ENCODE measurements at places on chromosomes 1 and 21.
A peak's percentile ranks its signal among the peaks of the same experiment; 100 is the strongest.

DNA sequence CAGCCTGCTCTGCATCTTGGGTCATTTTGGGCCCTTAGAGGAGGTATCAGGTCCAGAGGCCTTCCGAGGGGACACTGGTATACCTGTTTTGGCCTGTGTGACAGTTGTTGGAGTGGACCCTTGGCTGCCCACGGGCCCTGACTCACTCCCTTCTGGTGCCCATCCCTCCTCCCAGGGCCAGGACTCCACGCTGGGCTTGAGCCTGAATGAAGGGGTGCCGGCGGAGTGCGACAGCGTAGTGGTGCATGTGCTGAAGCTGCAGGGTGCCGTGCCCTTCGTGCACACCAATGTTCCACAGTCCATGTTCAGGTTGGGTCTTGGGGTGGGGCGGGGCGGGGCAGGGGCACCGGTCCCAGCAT, 11.1 kb downstream of the FAAH start:
- DNase-seq: no peak

DNA sequence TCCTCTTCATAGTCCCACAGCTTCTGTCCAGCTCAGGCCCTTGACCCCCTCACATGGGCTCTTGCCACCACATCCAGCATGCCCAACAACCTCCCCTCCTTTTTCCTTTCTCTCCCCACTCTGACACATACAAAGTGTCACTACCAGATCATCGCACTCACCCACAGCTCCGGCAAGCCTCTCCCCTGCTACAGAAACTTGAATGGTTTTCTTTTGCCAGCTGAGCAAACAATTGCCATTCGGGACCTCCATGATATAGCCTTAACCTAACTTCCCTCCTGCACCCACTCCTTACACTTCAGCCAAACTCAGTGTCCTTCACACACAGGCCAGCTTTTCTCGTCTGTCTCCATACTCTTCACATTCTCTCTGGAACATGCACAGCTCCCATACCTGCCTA, 43.3 kb downstream of the MAB21L3 start:
- DNase-seq: no peak

DNA sequence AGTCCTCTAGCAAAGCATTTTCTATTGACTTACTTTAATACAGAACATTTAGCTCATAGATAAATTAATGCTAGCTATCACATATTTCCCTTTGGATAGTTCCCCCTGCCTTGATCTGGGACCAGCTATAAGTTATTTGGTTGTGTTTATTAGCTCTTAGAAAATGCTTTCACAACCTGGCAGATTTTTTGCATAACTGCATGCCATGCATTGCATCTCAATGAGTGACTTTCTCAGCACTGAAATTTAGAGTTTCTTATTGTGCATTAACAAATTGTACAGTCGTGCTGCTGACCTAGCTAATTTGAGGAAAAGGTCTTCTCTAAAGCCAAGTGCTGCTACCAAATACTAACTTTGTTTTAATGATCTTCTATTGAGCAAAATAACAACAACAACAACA, 164.8 kb downstream of the PLPPR5 start:
- no peak for DNase-seq

- peak; percentile 30 for DNase-seq
Measured at GRCh38 chr1:37793773-37794371, at the start of gene MANEAL. TSS of gene MANEAL (plus strand) at chr1:37793847. CDS start at chr1:37794183, 336 bp downstream.

- no peak for DNase-seq
Measured at GRCh38 chr1:8373125-8373524, 55.2 kb downstream of the SLC45A1 start.

DNA sequence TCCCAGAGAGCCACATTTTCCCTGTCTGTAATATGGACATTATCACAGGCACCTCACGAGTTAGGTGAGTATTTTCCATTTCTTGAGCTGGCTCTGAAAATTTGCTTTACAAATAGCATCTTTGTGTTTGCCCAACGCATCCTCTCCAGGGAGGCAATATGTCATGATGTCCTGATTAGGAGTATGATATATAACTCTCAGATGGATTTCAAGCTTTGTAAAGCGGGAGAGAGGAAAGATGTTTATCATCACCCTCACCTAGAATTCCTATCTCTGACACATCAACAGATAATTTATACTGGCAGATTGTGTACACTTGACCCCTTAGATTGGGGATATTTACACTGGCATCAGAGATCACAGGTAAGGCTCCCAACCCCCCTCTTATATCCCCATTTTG, 730.7 kb upstream of the RGS18 start:
- DNase-seq: no peak

DNA sequence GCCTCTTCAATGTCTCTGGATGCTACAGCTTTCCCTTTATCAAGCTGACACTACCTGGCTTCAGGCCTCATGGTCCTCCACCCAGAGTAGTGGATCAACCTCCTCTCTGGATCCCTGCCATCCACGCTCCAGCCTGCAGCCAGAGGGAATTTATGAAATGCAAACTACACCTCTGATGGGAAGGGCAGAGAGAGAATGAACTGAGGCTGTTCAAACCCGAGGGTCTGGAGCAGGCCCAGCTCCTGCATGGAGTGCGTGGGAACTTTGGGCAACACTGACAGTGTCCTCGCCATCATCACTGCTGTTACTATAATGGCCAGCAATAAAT, 157.8 kb downstream of the TRABD2B start:
- DNase-seq: no peak

DNA sequence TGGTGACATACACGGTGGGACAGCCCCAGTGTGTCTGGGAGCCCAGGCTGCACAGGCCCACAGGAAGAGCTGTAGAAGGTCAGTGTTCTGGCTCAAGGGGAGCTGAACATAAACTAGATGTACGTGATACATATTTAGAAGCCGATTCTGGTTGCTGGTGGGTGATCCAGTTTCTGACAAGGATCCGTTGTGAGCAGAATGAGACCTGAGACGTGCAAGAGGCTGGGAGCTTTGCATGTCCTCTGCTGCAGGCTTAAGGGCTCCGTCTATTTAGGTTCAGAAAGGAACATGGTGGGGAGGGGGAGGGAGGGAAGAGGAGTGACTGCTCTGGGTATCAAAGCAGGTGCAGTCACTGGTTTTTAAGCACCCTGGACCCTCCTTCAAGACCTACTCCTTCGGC, 18.6 kb downstream of the LRRC38 start:
- DNase-seq: no peak

DNA sequence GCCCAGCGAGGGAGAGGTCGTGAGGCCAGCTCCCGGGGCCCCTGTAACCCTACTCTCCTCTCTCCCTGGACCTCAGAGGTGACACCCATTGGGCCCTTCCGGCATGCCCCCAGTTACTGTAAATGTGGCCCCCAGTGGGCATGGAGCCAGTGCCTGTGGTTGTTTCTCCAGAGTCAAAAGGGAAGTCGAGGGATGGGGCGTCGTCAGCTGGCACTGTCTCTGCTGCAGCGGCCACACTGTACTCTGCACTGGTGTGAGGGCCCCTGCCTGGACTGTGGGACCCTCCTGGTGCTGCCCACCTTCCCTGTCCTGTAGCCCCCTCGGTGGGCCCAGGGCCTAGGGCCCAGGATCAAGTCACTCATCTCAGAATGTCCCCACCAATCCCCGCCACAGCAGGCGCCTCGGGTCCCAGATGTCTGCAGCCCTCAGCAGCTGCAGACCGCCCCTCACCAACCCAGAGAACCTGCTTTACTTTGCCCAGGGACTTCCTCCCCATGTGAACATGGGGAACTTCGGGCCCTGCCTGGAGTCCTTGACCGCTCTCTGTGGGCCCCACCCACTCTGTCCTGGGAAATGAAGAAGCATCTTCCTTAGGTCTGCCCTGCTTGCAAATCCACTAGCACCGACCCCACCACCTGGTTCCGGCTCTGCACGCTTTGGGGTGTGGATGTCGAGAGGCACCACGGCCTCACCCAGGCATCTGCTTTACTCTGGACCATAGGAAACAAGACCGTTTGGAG, 23.7 kb upstream of the TNFRSF1B start:
- DNase-seq: no peak

DNA sequence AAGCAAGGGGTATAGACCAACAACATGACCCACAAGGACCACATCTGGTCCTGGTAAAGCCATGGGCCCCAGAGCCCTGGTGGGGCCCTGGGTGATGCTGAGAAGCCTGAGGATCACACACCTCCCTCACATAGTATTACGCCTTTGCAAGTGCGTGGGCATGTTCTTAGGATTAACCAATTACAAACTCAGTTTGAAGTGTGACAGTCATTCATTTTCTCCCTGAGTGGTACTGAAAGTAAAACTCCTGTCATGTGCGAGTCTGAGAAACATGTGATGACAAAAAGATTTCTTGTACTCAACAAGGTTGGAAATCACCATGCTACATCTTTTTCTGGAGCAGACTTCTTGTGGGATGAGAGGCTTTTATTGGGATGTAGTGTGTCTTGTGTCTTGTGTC, 315.3 kb upstream of the DUSP10 start:
- no peak for DNase-seq

DNA sequence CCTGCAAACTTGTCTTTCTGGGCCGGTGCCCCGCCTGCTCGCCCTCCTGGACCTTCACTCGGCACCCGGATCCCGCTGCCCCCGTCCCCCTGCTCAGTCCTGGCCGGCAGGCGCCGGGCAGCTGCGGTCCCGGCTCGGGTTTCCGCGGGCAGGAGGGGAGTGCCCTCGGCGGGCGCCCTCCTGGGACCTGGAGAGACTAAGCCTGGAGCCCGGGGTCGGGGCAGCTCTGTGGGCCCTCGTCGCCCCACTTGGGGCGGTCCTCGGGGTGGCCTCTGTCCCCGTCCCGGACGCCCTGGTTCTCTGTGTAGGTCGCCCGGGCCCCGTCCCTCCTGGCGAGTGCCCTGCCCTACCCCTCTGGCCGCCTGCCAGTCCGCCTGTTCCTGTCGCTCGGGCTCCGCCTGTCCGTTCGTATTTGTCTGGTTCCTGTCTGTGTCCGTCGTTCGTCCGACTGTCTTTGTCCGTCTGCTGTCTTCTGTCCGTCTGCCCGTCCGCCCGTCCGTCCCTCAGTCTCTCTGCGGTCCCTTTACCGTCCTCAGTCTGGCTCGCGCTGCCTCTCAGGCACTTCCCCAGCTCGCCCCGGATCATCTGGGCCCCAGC, 490 bp downstream of the SERINC2 start:
- peak; percentile 30 for DNase-seq

- no peak for DNase-seq
Measured at GRCh38 chr21:36744560-36745231, 45.8 kb downstream of the SIM2 start.

DNA sequence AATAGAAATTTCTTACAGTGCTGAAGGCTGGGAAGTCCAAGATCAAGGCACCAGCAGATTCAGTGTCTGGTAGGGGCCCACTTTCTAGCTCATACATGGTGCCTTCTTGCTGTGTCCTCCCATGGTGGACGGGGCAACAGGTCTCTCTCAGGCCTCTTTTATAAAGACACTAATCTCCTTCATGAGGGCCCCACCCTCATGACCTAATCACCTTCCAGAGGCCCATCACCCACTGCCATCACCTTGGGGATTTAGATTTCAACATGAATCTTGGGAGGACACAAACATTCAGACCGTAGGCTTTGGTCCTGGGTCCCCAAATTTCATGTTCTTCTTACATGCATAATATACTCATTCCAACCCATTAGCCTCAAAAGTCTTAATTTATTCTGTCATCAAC, 71.5 kb downstream of the PGM1 start:
- DNase-seq: no peak

DNA sequence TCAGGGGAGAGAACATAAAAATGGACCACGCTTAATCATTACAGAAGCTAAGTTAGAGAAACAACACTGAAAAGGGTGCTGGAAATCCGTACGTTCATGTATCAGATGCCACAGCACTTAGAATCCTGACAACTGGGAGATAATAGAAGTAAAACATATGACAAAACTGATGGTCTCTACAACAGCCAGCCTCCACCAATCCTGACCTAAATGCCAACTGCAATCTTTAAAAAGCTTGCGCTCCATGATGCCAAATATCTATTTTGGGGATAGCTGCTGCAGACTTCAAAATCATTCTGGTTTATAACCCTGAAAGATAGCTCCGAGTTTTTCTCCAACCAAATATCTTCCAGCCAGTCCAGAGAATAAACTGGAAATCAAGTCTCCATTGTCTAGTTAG, 178.3 kb downstream of the RERE start:
- no peak for DNase-seq

DNA sequence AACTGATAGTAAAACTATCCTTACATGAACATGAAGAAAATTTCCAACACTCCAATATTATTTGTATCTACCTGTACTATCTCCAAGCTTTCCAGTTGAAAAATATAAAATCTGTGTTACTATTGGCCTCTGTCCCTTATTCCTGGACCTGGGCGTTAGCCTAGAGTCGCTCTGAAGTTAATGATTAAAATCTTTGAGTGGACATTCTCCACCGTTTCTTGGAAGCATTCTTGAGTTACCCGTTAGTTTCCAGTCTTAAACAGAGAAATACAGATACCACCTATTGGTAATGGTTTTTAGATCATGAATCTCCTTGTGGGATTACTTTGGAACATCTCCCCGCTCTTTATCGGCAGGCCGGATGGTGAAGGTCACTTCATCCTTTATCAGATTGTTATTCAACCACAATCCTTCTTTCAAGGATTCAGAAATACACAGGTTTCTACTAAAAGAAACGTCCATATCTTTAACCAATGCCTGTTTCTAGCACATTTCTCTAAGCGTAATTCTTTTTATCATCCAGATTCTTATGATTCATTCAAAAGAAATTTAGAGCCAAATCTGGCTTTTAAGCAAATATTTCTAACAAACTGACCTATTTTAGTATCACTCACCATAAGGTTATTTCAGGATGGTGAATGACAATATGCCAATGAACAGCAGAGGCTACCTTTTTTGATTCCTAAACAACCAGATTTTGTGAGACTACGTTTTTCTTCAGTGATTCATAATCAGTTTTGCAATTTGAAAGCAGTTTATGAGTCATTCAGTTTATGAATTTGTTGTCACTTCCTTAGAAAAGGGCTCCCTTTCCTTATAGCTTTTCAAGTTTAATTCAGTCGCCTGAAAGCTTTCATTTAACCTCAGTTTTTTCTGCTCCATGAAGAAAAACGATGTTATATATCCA, 70.2 kb upstream of the ERRFI1 start:
- no peak for DNase-seq

- DNase-seq: no peak
Measured at GRCh38 chr1:5664906-5665875, 327.0 kb downstream of the NPHP4 start.

DNA sequence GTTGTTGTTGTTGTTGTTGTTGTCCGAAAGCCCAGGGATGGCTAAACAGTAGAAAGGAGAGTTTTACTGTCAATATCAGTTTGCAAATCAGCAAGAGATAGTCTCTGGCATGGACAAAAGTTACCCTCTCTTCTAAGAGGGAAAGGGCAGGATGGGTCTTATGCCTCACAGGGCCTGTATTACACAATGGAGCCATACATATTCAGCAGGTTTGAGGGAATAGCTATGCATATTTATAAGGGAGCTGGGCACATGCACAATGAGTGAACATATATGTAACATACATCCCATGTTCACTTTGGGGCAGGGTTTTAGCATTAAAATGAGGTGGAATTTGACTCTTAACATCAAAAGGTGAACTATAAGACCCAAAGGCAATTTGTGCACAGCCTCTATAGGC, 84.4 kb upstream of the PGBD5 start:
- DNase-seq: no peak

Measured in stimulated activated CD4-positive, alpha-beta T cell treated with anti-CD3 and anti-CD28 coated beads, Interleukin-2, amount 100 ng/mL, for 24 hours (primary cell).